K562 (cell line): ENCODE measurements at places on chromosomes 7 and 10.

DNA sequence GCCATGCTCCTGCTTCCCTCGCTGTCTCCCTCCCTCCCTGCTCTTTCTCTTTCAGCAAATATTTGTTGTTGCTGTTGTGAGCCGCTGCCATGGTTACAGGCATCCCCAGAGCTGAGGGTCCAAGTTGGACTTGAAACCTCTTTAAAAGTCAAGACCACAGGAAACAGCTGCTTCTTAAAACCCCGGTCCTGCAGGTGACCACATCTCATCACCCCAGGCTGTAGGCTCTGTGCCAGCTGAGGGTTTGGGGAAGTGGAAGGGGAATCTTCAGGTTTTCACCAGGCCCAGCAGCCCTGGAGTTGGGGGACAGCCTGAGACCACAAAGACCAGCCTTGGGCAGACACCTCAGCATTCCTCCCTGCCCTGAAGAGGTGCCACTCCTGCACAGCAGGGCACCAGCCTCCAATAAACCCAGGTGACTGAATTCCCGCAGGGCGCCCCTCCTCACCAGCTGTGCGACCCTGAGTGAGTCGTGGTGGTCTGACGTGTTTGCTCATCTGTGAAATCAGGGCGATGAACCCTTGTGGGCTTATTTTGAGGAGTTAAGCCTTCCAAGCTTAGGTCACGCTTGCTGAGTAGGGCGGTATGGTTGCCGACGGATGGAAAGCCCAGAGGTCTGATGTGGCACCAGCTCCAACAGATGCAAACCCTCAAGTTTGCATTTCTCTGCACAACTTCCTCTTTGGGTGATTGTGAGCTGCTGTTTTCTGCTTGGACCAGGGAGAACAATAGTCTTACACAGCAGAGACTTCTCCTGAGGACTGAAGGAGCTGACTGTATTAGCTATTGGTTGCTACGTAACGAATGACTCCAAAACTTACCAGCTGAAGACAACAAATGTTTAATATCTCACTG is 24.8 kb downstream of the NPTX2 start:
- no peak for DNase-seq

- no peak for DNase-seq
Observed at GRCh38 chr7:34138483-34138882, 233.1 kb downstream of the BMPER start.

GRCh38 chr7:95871075-95871848 is 98.9 kb downstream of the DYNC1I1 start:
- DNase-seq: peak; percentile 49

- no peak for DNase-seq
Observed at GRCh38 chr7:16627236-16627635, 18.3 kb downstream of the ANKMY2 start.

DNA sequence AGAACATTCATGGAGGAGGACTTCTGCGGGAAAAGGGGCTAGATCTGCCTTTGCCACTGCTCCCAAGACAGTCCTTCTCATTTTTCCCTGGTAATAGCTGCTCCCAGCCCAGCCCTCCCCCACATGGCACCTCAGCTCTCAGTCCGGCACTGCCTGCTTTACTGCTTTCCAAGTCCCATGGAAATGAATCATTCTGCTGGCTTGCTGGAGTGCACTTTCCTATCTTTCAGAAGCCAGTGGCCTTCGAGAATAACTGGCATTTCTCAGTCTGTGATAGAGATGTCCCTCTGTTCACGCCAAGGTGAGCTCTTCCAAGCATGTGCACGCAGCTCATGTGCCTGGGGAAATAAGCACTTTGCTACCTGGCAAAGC is 61.4 kb downstream of the SYPL1 start:
- DNase-seq: no peak

DNA sequence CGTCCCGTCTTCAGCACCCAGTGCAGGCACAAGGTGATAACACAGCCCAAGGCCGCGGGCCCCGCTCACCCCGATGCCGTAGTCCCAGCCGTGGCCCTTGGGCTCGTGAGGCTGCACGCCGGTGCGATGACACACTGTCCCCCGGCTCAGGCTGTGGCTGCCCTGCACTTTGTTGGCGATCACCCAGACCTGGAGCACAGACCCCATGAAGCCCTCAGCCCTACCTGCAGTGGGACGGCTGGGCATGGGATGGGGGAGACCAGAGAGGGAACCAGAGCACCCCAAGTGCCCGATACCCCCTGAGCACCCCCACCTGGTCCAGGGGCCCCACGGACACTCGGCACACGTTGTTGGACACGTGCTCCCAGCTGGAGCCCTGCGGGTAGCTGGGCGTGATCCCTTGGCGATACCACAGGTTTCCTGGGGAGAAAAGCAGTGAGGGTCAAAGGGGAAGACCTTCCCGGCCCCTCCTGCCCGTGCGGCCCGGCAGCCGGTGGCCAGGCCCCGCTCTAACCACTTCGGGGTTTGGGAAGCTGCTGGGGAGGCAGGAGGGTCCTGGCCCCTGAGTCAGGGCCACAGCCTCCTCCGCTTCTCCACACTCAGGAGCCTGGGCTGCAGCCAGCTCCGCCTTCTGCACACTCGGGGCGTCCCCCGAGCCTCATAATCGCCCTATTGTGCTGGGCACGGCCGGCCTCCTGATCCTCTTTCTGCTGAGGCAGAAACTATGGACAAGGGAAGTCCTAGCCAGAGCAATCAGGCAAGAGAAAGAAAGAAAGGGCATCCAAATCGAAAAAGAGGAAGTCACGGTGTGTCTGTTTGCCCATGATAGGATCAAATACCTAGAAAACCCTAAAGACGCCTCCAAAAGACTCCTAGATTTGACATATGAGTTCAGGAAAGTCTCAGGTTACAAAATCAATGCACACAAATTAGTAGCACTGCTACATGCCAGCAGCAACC is 6.7 kb downstream of the BHLHA15 start:
- DNase-seq: no peak

DNA sequence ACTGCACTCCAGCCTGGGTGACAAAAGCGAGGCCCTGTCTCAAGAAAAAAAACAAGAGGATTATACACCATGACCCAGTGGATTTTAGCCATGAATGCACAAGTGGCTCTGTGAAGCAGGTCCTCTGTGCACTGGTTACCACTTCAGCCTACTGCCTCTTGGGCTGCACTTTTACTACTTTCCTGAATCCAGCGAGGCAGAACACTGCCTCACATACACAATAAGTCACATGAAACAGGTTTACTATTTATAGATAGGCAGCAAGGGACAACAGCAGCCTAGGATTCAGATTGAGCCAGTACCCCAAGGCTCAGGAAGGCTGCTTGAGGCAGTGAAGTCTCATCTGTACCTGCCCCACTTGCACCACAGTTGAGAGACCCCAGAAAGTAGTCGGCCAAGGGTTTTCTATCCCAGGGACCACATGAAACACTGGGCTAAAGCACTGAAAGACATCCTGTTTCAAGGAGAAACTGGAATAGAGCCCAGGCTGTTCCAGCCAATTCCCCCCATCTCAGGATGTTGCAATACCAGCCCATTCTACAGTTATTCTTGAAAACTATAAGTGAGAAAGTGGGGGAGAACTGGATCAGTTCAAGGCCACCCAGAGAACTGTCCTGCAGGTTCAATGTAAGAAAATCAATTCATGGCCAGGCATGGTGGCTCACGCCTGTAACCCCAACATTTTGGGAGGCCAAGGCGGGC is 10.3 kb upstream of the OGDH start:
- no peak for DNase-seq

DNA sequence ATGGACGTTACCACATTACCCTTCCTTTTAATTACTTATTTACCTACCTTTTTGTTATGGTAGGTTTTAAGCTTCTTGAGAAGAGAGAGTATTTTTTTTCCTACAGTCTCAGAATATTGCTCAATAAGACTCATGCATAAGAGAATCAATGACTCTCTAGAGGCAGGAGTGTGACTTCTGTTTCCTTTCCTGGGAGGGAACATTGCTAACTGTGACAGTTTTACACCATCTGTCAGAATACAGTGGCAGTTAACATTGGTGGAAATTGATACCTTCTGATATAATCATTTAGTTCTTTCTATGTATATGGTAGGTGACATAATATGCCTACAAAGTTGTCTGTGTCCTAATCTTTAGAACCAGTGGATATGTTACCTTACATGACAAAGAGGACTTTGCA is 348.7 kb upstream of the POT1 start:
- DNase-seq: no peak

GRCh38 chr7:122789156-122789555 is 86.4 kb upstream of the RNF148 start:
- DNase-seq: no peak

GRCh38 chr7:71633551-71634008 is 501.6 kb downstream of the GALNT17 start:
- DNase-seq: no peak

GRCh38 chr7:22727714-22728035 is 675 bp downstream of the IL6 start:
- no peak for DNase-seq
